ENCODE measurements at places on chromosomes 11 and 22.

- no peak for DNase-seq
These were observed 340.1 kb downstream of the MN1 start for GRCh38 chr22:27461470-27461869.

- DNase-seq: no peak
These were observed 13.4 kb downstream of the BRD1 start for GRCh38 chr22:49814164-49814686.

DNA sequence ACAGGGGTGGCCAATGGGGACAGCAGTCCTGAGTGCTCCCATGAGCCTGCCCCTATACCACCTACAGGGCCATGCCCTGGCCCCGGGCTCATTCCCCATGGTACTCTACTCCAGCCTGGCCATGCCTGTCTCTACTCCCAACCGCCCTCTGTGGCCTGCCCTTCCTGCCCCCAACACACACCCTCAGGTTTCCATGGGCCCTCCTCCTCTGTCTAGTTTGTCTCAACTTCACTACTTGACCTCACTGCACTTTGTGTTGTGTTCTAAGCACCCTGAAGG, 26.3 kb upstream of the RASL10A start:
- DNase-seq: no peak

DNA sequence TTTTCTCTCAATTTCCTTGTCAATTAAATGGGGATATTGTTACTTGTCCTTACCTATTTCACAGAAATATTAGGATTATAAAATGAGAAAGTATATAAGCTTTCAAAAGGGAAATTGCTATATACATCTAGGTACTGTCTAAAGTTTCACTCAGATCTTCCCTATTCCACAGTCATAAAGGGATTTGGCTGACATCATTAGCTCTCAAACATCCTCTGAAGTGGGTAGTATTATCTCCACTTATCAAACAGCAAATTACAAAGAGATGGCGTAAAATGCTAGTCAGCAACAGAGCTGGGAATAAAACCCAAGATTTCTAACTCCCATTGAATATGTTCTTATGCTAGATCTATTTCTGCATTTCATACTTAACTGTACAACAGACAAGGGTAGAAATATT, 50.9 kb downstream of the SLC25A17 start:
- no peak for DNase-seq

Data from activated T-helper 1 cell treated with anti-CD3 and anti-CD28 coated beads, Interleukin-12 subunit alpha, Interleukin-12 subunit beta, Interleukin-2, Interleukin-4 antibody, amounts not matched to agents 30 ng/mL and 10 ng/mL and 1 ng/mL, durations not matched to agents 14 hours and 24 hours and 36 hours (primary cell).